ENCODE measurements at places on chromosomes 12 and 14.

DNA sequence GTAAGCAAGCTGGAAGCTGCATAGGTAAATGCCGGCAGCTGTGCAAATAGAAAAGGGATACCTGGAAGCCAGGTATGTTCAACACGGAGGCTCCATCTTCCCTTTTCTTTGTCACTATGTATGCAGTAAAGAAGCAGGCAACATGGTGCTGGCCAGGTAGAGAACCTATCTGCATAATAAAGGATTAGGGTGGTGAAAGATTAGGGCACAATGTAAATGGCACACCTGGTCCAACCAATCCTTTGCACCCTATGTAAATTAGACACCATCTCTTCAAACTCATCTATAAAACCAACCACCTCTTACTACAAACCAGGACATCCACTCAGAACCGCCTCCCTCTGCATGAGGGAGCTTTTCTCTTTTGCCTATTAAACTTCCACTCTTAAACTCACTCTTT lies 32.3 kb downstream of the RPS29 start:
- no peak for DNase-seq

DNA sequence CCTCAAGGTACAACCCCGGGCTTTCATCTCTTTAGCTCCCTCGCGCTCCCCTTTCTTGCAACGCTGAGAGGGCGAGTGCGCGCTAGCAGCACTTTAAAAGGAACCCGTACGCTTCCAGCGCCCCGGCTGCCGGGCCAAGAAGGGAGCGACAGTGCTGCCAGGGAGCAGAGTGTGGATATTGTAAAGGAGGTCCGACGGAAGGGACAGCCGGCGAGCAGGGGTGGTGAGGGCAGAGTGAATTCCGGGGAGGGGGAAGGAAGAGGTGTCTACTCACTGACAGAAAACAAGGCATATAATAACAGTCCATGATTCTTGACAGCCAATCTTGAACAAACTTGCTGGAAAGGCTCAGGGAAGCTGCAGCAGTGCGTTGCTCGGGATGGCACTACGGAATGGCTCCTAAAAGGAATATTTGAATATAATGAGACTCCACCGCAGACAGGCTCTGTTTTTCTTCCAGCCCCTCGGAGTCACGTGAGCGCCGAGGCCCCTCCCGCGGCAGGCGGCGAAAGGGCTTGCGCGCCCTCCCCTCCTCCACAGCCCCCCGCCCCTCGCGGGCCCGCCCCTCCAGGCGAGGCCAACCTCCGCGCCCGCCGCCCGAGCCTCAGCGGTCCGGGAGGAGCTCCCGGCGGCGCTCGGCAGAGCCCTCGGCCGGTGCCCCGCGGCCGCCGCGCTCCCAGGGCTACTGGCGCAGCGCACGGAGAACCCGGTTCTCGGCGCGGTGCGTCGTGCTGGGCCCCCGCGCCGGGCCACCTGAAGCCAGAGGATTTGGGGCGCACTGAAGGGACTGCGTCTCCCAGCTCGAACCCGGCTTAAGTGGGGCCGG lies 3.4 kb downstream of the BMP4 start:
- DNase-seq = peak; percentile 73

DNA sequence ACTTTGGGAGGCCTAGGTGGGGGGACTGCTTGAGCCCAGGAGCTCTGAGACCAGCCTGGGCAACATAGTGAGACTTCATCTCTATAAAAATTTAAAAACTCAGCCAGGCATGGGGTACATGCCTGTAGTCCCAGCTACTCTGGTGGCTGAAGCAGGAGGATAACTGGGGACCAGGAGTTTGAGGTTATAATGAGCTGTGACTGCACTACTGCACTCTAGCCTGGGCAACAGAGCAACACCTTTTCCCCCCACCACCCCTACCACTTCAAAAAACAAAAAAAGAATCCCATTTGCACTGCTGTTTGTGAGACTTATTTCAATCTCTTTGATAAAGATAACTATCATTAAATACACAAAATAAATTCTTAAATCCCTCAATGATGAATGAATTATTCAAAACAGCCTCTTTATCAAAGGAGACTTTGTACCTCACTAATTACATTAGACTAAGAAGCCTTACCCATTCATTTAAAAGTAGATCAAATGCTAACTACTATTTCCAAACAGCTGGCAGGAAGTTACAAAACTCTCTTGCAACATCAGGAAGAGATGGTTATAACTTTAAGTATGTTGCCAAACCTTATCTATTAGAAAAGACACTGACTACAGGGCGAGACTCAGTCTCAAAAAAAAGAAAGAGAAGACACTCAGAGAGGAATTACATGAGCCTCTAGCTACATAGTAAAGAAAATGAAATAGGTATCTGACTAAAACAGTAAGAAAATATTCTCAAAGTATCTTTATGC lies 14.7 kb downstream of the BLTP3B start:
- peak; percentile 91 for DNase-seq

DNA sequence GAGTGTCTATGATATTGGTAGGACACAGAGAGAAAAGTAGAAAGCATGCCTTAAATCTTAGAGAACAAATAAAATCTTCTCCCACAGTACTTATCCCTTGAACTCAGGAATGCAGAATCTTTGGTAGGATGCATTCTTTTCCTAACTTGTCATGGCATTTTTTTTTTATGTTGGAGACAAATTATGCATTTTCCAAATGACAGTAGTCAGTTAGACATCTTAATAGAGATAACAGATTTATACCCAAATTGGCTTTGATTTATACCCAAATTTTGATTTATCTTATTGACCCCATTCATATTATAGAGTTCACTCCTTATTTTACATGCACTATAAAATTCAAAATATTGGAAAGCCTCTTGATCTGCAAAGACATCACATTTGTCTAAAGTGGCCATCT lies 132.9 kb downstream of the CNTN1 start:
- no peak for DNase-seq

GRCh38 chr12:6960593-6961277 lies 9.6 kb downstream of the PTPN6 start:
- peak; percentile 47 for DNase-seq

DNA sequence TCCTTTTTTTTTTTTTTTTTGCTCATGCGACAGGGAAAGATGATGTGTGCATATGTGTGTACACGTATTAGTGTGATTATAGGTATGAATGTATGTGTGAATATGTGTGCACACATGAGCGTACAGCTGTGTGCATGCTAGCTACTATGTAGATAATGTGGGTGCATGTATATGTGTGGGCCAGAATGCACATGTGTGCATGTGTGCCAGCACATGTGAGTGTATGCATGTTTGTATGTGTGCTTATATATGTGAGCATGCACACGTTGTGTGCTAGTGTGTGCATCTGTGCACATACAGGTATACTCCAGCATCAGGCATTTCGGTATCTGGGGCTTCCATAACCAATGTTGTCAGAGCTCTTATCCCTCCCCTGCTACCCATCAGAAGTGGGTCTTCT lies 541.1 kb downstream of the AACS start:
- no peak for DNase-seq

- DNase-seq = peak; percentile 47
Measured at GRCh38 chr12:42641221-42641885, 51.8 kb upstream of the PRICKLE1 start.

GRCh38 chr12:103852498-103852997 lies 11.5 kb upstream of the NT5DC3 start:
- DNase-seq = peak; percentile 47

GRCh38 chr12:130468186-130468585 lies 130.5 kb downstream of the PIWIL1 start:
- DNase-seq = no peak

- no peak for DNase-seq
Measured at GRCh38 chr14:20742132-20742531, 3.6 kb upstream of the EDDM3A start.

DNA sequence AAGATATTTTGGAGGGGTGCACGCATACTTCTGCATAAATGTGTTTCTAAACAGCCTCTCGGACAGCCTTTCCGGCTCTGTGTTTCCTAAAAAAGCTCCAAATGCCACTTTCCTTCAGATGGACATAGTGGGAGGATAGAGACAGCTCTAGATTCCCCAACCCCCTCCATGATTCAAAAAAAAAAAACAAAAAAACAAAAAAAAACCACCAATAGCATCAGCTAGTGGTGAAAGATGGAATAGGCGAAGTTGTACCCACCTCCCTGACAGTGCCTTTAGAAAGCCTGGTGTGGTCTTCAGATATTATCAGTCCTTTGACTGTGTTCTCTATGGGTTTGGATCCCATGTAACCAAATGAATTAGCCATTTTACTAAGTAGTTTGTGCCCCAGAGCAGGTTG lies 94.1 kb downstream of the PHETA1 start:
- DNase-seq = no peak

- no peak for DNase-seq
Measured at GRCh38 chr12:93041416-93041815, 112.3 kb upstream of the EEA1 start.

- no peak for DNase-seq
Measured at GRCh38 chr12:112151766-112152541, 26.6 kb downstream of the TRAFD1 start.

GRCh38 chr12:98610596-98610995 lies 17.1 kb downstream of the SLC25A3 start:
- no peak for DNase-seq

DNA sequence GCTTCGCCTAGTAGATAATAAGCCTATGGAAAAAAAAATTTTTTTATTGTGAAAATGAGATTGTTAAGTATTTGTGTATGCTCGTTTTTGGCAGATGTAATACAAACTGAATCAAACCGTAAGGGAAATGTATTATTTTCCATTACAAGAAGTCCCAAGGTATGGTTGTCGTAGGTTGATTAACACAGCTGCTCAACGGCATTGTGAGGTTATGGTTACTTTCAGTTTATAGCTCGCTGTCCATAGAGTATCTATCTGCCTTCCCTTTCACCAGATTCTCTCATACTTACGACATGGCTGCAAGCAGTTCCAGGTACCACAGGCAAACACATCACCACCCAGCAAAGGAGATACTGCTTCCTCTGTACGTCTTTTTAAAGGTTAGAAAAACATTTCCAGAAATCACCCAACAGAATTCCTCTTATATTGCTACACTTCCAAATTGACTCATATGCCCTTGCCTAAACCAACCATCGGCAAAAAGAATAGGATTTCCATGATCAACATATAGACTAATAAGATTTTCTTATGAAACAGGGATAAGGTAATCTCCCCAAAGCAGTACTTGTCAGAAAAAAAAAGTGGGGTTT lies 338.6 kb downstream of the SYT1 start:
- DNase-seq = no peak

DNA sequence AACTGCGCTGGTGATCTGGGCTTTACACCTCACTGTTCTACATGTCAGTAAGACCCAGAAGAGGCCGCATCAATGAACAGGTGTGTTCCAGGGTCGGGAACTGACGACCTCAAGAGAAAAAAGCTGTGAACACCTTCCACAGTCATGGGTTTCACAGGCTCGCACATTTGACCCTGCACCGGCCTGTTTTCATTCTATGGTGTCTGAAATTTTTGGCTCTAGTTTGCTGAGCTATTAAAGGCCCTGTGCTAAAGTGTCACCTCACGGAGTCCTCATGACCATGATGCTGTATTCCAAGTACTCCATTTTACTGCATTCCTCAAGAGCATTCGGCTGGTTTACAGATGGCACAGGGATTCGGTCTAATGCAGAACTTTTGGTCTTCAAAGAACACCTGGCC lies 78.9 kb downstream of the KDM2B start:
- DNase-seq = no peak

DNA sequence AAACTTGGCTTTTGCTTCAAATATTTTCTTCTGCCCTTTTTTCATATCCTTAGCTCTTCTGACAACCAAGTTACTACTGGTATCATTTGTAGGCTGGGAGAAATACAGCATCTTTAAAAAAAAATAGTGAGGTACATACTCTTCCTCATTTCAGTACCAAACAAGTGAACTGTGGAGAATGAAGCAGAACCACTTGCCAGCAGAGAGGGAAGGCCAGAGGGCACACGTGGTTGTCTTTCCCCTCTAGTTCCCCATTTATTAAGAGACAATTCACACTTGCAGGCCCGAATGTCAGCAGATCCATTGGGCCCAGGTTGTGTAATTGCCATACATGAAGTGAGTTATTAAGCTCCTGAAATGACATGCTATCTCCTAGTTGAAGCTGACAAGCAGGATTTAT lies 3.2 kb downstream of the SUSD6 start:
- DNase-seq = no peak

DNA sequence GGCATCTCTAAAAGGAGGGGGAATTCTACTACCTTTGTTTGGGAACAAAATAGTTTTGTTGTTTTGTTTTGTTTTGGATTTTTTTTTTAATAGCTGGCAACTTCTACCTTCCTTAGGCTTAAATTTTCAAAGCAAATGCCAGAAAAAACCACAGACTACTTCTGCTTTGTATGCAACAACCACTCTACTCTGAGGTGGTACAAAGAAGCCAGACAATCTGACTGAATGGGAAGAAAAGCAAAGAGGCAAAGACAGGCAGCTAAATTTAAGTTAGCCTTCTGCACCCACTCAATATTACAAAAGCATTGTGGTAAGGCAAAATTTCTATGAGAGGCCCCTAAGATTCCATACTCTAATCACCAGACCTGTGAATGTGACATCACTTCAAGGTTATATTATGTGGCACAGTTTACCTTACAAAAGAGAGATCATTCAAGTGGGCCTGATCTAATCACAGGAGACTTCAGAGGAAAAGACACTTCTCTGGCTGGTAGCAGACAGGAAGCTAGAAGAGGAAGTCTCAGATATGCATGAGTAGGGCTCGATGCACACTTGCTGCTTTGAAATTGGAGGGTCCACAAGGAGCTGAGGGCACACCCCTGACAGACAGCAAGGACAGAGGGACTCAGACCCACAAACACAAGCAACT lies 566.6 kb downstream of the RPS29 start:
- DNase-seq = no peak

GRCh38 chr12:127401005-127401404 lies 866.0 kb upstream of the TMEM132C start:
- no peak for DNase-seq

- DNase-seq = peak; percentile 25
Measured at GRCh38 chr12:107477947-107478610, 207.5 kb upstream of the PWP1 start.
